Activated gamma-delta T cell treated with Interleukin-2 at 50 U/mL for 16 hours (primary cell): ENCODE measurements at places on chromosomes 4 and X.

DNA sequence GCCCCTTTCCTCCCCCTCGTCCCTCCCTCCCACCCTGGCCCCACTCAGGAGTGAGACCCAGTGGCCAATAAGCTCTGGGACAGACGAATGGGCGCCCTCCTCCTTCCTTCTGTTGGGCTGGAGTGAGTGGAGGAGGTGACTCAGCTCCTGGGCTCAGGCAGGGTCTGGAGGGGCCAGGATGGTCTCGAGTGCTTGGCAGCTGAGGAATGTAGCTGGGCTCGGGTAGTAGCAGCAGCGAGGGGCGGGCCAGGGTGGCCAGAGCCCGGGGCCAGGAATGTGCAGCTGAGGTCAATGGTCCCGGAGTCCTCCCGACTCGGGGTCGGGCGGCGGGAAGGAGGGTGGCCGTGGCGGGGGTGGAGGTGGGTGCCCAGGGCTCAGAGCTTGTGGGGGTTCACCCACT lies 15.0 kb downstream of the G6PD start:
- no peak for DNase-seq

- no peak for DNase-seq
Measured at GRCh38 chrX:55240788-55241340, 20.7 kb downstream of the PAGE5 start.

DNA sequence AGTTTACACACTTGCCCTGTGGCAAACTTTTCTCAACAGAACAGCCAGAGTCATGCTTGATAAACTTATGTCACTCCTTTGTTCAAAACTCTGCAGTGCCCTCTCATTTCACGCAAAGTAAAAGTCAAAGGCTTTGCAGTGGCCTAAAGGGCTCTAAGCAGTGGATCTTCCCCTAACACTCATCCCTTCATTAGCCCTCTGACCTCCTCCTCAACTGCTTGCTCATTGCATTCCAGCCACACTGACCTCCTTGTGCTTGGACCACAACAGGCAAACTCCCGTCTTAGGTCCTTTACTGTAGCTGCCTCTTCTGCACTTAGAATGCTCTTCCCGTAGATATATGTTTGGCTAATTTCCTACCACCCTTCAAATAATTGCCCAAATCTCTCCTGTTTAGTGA lies 5.6 kb downstream of the PRDM5 start:
- no peak for DNase-seq

DNA sequence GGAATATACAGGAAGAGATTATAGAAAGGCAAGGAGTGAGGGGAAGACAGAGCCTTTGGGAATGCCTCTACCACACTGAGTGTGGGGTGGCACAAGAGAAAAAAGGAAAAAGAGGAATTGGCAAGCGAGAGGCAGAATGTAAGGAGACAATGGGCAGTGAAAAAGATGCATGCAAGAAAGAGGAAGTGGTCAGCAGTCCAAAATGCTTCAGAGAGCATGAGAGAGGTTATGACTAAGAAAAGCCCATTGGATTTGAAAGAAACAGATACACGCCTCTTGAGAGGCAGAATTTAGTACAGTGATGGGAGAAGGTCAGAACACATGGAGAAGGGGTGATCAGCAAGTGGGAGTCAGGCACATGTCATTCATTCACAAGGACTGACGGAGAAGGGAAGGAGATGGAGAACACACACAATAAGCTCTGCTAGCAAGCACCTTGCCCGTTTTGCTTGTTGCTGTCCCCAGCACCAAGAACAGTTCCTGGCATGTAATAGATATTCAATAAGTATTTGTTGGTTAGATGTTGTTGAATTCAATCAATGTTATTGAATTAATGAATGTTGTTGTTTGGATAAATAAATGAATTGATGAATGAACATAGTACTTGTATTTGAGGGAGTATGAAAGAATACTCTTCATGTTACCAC lies 6.3 kb downstream of the DCHS2 start:
- DNase-seq: no peak

GRCh38 chrX:102138064-102138463 lies 4.2 kb downstream of the TCEAL6 start:
- DNase-seq: no peak

DNA sequence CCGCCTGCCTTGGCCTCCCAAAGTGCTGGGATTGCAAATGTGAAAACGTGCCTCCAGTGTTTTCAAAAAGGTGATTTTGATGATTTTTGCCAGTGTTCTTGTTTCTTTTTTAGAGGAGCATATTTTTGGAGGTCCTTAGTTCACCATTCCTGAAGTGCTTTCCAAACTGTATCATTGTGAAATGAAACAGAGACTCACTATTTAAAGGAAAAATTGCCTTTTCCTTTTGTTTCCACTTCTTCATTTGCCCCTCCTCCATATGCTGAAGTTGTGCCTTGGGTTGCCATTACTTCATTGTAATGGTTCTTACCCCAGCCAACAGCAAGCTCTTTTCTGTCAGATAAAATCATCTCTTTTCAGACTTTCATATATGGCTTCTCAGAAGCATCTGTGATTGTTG lies 164.4 kb downstream of the FNIP2 start:
- no peak for DNase-seq

GRCh38 chr4:108829966-108830492 lies 67.2 kb upstream of the ETNPPL start:
- no peak for DNase-seq

DNA sequence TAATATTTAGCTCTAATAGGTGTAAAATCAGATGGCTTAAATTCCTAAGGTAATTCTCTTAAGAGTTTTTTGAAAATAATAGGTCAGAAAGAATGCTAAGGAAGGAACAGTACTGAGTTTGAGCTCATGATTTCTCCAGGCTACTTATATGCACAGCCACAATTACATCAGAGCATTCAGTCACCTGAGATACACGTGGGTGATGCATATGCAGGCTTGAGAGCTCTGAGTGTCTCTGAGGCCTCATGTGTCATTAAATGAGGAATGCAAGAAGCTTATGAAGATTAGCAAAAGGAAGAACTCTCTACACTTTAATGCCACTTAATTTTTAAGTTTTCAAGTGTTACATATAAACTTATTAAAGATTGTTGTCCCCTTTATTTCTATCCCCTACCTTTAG lies 124.0 kb upstream of the STIM2 start:
- no peak for DNase-seq

DNA sequence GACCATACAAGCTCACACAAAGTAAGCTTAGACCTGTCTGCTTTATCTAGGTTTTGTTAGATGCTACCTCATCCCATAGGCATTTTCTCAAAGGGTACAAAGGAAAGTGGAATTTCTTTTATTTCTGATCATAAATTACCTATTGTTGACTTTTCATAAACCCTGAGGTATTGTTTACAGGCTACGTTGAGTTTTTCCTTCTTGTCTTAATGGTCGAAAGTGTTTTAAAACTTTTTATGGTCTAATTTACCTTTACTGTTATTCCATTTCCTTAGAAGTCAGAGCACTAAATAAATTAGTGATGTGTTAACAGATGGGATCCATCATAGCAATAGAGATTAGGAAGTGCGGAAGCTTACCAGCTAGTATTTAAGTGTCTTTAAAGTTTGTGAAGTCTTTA lies 159.2 kb upstream of the GABRA2 start:
- DNase-seq: no peak

- DNase-seq: no peak
Measured at GRCh38 chrX:140274811-140275525, 229.9 kb downstream of the SOX3 start.

DNA sequence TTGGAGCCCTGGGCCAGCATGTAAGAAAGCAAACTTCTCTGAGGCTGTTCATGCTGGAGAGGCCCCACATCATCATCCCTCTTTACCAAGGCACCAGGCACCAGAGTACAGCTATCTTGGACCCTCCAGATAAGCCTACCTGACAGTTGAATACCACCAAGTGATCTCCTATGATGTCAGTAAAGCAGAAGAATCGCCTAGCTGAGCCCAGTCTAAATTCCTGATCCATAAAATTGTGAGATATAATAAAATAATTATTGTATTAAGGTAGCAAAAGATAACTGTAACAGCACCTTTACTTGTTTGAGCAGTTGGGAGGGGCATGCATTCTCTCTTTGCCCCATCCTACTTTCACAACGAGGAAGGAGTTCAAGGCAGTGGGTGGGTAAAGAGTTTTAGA lies 2.9 kb upstream of the UCP1 start:
- no peak for DNase-seq

GRCh38 chrX:74536832-74537371 lies 77.5 kb downstream of the RLIM start:
- DNase-seq: no peak

- DNase-seq: no peak
Measured at GRCh38 chr4:26388671-26389070, 67.9 kb downstream of the RBPJ start.

DNA sequence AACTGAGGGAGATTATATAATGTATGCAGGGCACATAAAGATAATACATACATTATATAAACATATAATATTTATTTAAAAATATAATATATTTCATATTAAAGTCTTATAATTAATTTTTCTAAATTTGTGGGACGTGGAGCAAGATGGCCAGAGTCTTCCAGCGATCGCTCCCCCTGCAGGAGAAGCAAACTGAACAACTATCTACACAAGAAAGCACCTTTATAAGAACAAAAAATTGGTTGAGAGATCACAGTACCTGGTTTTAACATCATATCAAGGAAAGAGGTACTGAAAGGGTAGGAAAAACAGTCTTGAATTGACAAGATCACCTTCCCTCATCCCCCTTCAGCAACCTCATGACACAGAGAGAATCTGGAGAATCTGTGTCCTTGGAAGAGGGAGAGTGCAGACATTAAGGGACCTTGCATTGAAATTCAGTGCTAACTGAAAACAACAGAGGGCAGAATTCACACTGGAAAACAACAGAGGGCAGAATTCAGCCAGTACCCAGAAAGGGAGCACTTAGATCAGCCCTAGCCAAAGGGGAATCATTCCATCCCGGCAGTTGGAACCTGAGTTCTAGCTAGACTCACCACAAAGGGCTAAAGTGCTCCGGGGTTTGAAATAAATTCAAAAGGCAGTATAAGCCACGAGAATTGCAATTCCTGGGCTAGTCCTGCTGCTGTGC lies 262.5 kb upstream of the NDST3 start:
- no peak for DNase-seq

DNA sequence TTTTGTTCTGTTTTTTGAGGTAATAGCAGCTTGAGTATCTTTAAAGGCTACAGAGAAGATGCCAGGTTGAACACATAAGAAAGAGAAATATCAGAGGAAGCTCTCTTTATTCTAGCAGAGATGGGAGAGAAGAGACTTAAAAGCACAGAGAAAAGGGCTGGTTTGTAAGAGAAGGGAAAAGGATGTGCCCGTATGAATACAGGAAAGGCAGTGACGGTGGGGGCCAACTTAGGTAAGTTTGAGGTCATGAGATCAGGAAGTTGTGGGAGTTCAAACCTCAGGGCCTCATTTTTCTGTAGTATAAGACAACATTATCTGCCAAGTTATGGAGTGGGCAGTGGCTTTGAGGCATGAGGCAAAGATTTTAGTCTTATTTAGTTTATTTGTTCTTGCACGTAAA lies 121.3 kb upstream of the S100G start:
- DNase-seq: no peak

GRCh38 chrX:21354725-21355124 lies 19.5 kb upstream of the CNKSR2 start:
- no peak for DNase-seq

DNA sequence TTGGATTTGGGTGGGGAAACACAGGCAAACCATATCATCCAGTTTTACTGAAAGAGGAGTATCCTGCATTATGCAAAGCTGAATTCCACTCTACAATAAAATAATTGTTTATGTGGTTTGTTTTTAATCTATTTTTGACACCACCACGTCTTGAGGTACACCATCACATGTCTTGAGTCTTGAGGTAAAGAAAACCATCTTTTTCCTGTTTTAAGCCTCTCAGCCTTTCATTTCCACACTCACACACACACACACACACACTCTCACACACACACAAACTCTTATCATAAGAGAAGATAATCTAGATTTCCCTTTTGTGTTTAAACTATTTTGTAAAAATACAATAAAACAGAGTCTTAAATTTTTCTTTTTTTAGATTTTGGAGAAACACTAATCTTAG lies 32.0 kb downstream of the SPIN3 start:
- DNase-seq: no peak

- DNase-seq: no peak
Measured at GRCh38 chr4:139389991-139390390, 63.9 kb upstream of the RAB33B start.

DNA sequence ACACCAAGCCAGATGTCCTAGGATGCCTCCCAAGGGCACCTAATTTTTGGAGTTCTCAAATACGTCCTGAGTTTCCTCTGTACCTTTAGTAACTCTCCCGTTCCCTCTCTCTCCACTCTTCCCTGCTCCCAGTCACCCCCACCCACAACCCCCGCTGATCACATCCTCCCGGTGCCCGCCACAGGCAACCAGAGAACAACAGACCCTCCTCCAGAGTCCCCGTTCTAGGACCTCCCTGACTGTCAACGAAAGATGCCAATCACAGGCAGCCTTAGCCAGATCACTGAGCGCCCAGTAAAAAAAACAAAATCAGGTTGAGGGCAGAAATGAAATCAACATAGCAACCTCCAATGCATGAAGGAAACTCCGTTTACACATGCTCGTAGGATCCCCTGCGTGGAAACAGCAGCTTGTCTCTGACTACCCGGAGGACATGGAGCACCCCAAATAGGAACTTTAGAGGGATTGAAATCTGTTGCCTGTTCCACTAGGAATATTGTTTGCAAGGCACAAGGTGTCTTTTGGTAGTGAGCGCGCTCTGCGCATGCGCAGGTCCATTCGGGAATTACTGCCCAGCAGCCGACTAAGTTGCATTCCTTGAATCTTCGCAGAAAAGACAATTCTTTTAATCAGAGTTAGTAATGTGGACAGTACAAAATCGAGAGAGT lies at the start of gene GABRB1:
TSS of gene GABRB1 (plus strand) at position 557 of the 668 bp plus-strand sequence.
- no peak for DNase-seq

- DNase-seq: no peak
Measured at GRCh38 chr4:153223930-153224329, 19.7 kb downstream of the TRIM2 start.

DNA sequence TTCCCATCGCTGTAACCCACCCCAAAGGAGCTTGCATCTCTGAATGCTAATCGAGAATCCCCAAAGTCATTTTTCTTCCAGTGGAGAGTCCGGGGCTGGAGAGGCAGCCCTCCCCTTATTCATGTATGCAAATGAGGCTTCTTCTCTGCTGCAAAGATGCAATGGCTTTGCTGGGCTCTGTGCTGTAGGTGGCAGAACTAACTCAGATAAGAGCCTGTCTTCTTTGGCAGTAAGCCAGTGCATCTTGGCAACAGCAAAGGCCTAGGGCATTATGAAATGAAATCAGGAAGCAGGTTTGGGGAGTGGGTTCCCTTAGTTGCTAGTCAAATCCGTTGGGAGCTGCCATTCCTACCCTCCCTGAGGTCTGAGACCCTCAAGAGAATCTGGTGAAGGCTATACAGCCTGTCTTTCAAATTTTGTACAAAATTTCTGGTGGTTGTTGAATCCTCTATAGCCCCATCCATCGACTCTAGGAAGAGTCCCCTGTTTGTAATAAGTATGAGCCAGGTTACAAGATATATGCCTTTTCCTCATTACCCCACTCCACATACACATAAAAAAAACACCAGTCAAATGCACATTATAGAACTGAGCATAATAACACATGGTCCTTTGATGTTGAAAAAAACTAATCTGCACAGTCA lies 290.6 kb upstream of the TAPT1 start:
- DNase-seq: no peak

GRCh38 chrX:78957768-78958130 lies 12.6 kb downstream of the P2RY10 start:
- no peak for DNase-seq
